ENCODE measurements at places on chromosomes 2 and 18.

- no peak for DNase-seq
Observed at GRCh38 chr2:52639692-52640091, 1127.9 kb upstream of the CHAC2 start.

- no peak for DNase-seq
Observed at GRCh38 chr18:26039203-26039602, 51.2 kb downstream of the SS18 start.

- peak; percentile 4 for DNase-seq
Observed at GRCh38 chr2:207531032-207531952, 1.5 kb downstream of the CREB1 start.

GRCh38 chr2:162888652-162889051 lies 50.1 kb upstream of the KCNH7 start:
- DNase-seq = no peak

DNA sequence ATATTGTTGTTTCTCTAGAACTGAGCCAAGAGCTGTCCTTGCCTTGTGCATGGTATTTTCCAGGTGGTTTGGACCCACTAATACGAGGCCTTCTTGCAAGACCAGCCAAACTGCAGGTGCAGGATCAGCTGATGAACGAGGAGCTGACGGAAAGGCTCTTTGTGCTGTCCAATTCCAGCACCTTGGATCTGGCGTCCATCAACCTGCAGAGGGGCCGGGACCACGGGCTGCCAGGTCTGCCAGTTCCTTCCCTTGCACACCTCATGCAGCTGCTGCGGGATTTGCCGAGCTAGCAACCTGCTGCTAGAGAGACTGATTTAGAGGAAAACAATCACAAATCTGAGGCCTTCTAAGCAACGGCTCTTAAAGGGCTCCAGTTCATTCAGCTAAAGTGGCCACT lies 74.5 kb downstream of the TPO start:
- no peak for DNase-seq

DNA sequence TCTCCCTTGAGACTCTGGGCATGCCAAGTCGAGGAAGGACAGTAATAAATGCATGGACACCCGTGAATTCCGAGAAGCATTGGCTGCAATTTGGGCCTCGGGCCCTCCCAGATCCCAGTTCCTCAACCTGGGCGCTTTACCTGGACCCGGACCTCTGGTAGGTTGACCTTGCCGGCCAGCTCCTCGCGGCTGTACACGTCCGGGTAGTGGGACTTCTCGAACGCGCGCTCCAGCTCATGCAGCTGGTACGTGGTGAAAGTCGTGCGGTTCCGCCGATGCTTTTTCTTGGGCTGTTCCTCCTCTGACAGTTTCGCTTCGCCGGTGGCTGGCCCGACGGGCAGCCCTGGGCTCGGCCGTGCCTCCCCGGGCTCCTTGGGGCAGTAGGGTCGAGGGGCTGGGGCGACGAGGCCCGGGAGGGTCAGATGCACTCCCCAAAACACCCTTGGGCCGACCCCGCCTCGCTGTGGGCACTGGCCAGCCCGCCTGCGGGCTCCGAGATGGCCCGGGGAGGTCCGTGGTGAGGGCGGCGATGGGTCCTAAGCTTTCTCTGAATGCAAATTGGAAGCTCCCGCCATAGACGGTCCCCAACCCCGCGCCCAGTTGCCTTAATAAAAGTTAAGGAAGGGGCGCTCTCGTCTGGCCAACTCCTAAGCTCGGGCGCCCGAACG lies 899 bp downstream of the RAX start:
- no peak for DNase-seq

GRCh38 chr2:77008853-77009252 lies 513.3 kb downstream of the LRRTM4 start:
- no peak for DNase-seq

DNA sequence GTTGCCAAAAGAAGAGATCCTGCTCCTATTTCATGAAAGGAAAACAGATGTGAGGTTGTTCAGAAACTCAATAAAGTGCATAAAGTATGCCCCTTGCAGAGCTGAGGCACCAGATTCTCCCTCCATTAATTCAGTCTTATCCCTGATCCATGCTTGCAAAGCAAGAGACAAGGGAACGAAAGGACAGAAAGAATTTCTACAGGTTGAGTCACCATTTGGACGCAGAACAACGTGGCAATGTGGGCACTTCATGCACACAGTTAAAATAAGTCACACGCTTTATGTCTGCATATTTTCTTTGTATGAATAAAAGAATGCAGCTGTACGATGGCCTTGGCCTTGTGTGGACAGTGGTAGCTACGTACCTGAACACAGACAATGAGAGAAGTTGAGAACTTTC lies 321.7 kb upstream of the REV1 start:
- no peak for DNase-seq

DNA sequence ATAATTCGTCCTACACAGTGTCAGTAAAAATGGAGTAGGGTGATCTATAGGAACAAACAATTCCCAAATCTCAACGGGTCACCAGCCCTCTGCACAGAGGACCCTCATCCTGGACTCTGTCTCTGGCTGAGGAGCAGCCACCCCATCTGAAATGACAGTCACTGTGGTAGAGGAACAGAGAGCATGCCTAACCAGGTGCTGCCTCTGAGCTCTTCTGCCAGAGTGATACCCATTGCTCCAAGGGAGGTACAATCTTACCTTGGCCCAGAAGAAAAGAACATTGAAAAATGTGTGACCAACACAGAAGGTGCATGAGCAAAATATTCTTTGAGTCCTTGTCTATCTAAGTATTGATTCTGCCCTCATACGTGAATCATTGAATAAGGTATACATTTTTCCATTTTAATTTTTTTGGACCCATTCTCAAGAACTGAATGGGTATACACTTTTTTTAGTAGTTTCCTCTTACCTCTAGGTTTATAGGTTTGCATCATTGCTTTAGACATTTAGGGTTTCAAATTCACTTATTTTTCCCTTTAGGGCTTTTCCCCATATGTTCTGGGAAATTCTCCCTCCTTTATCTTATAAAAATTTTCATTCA lies 8.7 kb downstream of the SP140 start:
- DNase-seq = no peak

- DNase-seq = no peak
Observed at GRCh38 chr18:50199921-50200320, 5.0 kb upstream of the MYO5B start.

DNA sequence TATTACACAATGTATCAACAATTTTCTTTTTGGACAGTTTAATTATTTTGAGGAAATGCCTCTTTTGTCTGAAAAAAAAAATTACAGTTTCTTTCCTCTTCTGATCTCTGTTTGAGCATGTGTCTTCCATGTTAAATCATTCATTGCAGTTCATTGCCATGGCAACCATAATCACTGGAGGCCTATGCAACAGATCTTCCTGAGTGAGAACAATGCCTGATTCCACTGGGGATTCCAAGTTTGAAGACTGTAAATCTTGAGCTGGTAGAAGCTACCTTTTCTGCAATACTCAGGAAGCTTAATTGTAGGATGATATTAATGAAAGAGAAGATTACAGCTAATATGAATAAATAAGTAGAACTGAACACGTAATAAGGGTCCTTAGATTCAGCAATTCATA lies 721.4 kb upstream of the CNTNAP5 start:
- no peak for DNase-seq

- DNase-seq = no peak
Observed at GRCh38 chr2:46939626-46940359, 24.2 kb upstream of the MCFD2 start.

DNA sequence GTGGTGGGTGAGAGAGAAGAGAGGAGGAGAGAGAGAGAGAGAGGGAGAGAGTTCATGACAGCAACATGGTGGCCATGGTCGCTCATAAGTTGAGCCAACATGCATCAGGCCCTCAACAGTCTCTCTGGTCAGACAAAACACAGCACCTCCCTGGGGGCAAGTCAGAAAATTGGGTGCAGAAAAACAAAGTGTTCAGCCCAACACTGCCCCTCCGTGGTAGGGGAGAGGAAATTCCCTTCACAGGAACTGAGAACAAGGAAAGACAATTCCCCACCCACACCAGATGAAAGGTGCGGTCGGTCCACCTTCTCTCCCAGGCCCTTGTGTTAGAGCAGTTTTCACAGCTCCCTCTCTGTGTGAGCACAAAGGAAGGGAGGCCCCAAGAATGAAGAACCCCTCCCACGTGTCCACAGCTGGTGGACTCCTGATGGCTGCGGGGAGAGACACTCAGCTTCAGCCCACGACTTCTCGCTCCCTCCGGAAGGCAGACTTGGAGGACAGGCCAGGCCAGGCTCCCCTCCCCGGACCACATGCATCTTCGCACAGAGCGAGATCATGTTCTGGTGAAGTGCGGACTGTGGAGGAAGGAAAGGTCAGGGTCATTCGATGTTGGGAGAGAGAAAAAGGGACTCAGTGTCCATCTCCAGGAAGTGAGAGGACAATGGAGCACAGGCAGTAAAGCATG lies 181.7 kb downstream of the ANAPC1 start:
- DNase-seq = peak; percentile 49

GRCh38 chr2:73582364-73582763 lies 59.9 kb downstream of the NAT8 start:
- DNase-seq = no peak

DNA sequence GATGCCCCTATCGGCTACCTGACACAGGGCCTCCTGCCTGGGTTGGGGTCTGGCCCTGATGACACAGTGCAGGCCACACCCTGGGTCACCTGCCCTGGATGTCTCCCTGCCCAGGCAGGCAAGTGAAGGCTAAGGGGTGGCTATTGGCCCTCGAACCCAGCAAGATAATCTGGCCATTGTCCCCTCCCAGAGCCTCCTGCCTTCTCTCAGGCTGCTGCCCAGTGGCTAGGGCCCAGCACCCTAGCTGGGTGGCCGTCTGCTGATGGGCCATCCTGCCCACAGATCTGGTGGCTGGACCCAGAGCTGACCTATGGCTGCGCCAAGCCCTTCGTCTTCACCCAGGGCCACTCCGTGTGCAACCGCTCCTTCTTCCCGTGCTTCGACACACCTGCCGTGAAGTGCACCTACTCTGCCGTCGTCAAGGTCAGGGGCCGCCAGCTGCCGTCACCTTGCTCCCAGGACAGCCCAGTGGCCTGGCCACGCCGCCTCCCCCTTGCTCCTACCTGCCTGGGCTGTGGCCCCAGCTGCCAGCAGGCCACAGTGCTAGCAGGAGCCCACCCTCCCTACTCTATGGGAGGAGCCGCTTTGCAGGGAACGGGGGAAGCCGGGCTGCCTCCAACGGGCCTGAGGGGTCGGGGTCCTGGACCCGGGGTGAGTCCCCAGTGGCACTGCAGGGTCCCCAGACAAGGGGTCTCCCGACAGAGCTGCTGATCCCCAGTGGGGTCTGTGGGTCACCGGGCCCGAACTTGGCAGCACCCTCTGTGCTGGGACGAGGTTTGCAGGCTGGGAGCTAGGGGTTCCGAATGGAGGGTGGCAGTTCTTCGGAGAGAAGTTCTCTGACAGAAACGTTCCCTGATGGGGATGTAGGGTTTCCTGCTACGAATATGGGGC lies 4.1 kb downstream of the RNPEPL1 start:
- DNase-seq = no peak

DNA sequence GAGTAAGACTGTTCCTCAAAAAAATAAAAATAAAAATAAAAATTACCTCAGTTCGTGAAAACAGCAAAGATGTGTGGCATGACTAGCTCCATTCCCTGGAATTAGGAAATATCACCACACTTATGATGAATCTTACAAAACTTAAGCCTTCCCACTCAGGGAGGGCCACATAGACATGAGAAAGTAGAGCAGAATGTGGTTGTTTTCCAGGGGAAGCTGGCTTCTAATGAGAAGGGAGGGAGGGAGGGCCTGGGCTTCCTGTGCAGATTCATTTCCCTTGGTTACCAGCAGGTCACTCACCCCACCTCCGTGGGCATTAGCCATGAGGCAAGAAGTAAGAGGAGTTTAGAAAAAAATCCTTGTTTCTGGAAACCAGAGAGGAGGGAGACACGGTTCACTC lies 95.9 kb upstream of the RMDN2 start:
- no peak for DNase-seq

- no peak for DNase-seq
Observed at GRCh38 chr2:234680688-234681619, 184.1 kb upstream of the ARL4C start.

GRCh38 chr2:229408356-229408755 lies 137.3 kb upstream of the PID1 start:
- DNase-seq = no peak

- DNase-seq = no peak
Observed at GRCh38 chr18:8413751-8414150, 195.5 kb upstream of the RAB12 start.

DNA sequence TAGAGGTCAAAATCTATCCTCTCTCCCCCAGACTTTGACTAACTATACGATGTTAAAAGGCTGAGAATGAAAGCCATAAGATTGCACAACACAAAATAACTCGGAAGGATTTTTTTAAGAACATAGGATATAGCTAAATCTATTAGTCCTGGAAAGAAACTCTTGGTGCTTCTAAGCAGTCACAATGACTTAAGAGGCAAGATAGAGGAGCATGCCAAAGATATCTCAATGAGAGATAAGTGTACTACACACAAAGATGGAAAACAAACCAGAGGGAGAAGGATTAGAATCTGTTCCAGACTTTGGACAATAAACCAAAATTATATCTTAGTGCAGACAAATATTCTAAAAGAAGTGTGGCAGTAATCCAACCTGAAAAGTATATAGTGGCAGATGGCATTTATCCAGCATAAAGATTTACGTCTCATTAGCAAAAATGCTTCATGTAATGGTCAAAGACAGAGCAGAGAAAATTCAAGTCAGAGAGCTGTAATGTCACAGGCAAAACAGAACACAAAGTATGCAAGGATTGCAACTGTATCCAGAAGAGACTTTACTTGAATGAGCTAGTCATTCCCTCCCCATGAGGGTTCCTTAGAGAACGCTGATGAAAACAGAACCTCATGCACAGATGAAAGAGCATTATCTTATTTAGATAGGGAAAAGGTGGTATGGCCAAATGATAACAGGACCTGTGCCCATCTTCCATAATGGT lies 28.8 kb upstream of the EVA1A start:
- no peak for DNase-seq

DNA sequence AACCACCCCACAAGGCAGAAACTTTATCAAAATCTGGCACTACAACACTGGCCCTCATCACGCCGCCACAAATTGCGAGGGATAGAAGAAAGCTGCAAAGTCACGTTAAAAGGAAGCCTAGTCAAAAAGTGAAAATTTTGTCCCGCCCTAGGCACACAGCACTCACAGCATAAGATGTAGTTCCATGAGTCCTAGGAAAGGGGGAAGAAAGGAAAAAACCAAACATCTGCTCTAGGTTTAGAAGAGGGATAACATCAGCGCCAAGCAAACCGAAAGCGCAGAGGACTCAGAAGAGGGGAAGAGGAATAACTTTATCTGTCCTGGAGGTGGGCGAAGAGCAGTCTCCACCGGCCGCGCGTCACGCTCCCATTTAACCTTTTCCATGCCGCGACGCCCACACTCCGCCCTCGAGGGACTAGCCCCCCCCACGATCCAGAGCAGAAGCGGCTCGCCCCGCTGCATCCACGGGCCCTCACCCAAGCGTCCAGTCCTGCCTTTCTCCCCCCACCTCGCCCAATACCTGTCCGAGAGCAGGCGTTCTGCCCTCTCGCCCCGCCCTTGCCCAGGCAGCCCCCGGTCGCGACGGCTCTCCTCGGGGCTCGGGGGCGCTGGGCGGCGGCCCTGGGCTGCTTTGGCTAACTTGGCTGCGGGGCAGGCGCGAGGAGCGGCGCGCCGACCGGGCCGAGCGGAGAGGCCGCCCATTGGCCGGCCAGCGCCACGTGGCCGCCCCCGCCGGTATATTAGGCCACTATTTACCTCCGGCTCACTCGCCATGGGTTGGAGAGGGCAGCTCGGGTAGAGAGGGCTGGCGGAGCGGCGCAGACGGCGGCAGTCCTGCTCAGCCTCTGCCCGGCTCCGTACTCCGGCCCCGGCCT lies at the start of gene HOXD1:
Gene HOXD1, plus strand, starts transcription at position 770 of the 875 bp plus-strand sequence. CDS start 134 bp downstream, outside the sequence.
- DNase-seq = no peak
